ENCODE measurements at places on chromosomes 6 and 20.

DNA sequence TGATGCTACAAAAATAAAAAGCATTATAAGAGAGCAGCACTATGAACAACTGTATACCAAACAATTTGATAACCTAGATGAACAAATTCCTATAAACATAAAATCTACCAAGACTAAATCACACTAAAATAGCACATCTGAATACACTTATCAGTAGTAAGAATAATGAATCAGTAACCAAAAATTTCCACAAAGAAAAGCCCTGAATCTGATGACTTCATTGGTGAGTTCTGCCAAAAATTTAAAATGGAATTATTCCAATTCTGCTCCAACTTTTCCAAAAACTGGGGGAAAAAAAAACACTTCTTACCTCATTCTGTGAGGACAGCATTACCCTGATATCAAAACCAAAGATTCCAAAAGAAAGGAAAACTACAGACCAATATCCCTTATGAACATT, 206.2 kb downstream of the WDR27 start:
- DNase-seq: no peak

GRCh38 chr6:11482616-11483015, 54.9 kb upstream of the TMEM170B start:
- no peak for DNase-seq

DNA sequence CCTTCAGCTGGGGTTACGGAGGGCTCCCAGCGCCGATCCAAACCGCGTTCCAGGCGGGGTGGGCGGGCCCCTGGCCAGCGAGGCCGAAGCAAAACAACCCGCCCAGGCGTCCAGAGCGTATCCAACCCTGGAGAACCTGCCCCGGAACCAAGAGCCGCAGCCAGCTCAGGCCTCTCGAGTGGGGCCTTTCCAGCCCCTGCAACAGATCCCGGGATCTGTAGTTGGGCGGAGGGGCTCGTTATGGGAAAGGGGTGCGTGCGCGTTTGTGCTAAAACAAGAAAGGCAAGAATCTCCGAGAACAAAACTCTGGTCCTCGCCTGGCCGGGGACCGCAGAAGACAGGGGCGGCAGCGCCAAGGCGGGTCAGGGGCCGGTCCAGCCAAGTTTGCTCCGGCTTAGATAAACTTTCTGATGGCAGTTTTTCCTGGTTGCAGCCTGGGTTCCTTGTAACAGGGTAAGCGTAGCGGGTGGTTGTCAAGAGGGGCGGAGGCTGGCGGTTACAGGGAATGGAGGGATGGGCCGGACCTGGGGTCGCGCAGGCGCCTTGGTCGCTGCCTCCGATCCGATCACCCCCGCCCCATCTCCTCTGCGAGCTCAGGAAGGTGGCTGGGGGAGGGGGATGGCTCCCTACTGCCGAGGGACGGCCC, 448 bp upstream of the RIN2 start:
- DNase-seq: no peak

GRCh38 chr20:48581167-48581566, 246.6 kb downstream of the PREX1 start:
- DNase-seq: no peak

DNA sequence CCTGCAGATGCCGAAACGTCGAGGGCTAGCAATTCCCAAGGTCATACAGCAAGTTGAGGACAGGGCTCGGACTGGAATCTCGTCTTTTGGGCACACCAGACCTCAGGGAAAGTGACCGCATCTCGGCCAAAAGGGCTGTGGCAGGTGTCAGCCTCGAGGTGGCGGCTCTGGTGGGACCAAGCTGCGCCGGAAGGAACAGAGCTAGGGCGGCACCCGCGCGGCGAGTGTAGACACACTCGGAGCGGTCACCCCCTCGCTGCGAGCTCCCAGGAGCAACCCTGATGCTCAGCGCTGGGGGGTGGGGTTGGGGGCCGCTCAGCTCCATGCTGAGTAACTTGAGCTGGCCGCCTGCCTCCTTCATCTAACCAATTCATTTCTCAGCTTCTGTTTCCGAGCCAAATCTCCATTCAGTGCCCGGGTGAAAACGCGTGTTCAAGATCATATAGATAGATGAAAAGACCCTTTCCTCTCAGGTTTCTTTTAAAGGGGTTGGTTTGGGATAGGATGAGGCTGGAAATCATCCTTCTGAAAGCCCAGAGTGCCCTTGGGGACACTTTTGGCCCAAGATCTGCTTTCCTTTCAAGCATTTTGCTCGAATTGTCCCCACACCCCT, 2.2 kb upstream of the TUBB2B start:
- peak; percentile 16 for DNase-seq

DNA sequence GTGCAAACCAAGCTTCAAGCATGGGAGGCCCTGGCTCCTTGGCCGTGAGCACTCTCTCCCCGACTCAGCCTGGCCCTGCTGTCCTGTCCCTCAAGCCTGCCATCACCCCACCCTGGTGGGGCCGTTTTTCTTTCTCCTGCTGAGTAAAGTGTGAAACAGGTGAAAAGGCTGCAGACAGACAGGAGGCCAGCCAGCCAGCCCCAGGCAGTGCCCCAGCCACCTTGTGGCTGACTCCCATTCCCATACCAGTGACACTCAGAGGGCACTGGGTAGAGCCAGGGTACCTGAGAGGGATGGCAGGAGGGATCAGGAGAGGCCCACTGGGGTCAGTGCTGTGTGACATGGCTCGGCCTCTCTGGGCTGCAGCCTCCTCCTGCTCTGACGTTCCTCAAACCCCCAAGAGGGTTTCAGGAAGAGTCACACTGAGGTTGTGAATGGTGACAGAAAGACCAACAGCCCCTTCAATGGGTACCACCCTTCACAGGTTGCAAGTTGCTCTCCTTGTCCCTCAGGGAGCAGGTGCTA, 35.9 kb upstream of the BPIFA2 start:
- DNase-seq: no peak

DNA sequence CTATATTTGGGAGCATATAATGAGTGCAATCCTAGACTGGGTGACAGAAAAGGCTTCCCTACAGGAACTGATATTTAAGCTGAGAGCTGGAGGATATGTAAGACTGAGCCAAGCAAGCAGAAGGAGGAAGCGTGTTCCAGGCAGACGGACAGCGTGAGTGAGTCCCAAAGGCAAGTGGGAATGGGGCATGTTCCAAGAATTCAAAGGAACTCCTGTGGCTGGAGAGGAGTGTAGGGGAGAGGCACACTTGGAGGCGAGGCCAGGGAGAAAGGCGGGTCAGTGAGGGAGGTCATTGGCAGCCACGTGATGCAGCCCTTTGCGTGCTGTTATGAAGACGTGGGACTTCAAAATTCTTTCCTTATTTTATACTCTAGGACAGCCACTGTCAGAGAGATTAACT, 27.9 kb upstream of the SGK1 start:
- DNase-seq: no peak

DNA sequence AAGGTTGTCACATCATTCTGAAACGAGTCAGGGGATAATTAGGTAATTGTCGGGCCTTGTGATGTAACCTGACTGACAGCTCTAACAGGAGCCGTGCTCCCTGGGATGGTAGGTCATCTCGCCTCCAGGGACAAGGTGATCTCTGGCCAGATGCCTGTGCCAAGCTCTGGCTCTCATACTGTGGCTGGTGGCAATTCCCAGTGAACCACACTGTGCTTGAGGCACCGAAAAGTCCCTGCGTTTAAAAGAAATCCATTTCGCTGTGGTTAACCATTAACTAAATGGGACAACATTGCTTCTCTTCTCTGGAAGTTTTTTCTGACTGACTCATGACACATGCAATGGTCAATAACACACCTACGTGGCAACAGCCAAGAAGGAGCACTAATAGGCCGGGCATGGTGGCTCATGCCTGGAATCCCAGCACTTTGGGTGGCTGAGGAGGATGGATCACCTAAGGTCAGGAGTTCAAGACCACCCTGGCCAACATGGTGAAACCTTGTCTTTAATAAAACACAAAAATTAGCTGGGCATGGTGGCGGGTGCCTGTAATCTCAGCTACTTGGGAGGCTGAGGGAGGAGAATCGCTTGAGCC, 669.2 kb downstream of the PRKN start:
- no peak for DNase-seq

- DNase-seq: no peak
Observed at GRCh38 chr6:166592821-166593220, 6.3 kb upstream of the RAMACL start.

DNA sequence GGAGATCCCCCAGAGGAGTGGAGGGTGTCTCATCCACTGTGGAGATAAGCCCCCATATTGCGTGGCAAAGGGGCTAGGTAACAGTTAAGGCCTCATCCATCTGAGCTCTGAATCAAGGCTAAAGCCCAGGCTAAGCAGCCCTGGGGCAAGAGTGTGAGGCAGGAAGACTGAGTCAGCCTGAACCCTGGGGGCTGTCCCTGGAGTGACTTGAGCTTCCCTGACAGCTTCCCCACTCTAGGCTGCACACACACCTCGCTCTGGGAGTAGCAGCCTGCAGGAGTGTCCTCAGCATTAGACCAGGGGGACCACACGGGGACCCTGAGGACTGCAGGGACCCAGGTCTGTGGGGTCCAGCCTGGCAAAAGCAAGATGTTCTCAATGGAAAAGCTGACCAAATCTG, 27.9 kb downstream of the UBD start:
- no peak for DNase-seq

DNA sequence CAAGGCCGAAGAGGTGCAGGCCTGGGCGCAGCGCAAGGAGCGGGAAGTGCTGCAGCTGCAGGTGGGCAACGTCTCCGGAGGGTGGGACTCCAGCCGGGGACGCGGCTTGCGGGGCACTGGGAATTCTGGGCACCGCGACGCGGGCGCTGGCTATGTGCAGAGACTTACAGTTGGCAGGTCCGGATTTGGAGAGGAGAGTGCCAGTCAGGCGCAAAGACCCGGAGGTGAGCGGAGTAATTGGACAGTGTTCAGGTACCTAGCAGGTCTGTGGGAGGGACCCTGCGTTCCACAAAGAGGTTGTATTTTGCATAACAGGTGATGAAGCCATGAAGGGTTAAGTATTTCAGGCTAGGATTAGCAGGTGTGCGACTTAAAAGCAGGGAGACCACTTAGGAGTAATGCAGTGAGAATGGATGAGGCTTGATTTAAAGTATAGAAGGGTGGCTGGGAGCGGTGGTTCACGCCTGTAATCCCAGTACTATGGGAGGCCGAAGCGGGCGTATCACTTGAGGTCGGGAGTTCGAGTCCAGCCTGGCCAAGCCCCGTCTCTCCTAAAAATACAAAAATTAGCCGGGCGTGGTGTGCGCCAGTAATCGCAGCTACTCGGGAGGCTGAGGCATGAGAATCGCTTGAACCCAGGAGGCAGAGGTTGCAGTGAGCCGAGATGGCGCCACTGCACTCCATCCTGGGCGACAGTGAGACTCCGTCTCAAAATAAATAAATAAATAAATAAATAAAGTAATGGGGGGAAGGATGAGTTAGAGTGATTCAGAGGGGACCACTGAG, 1.0 kb downstream of the MRPS26 start:
- no peak for DNase-seq

GRCh38 chr20:23393996-23394775, 27.1 kb downstream of the NAPB start:
- DNase-seq: no peak
